ENCODE measurements at places on chromosomes 12 and 14.

DNA sequence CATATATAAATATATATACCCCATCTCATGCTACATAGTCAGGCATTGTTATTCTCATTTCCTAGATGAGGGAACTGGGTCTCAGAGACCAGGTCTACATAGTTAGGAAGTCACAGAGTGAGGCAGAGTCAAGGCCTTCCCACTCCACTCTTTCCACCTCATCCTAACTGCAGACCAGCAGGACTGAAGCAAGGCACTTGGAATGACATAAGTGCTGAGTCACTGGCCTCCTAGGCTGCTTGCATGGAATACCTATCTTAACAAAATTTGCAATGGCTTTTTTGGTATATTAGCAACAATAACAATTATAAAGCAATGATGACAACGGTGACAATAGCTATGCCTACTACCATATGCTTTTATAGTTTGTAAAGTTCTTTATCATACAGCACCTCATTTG lies 5.4 kb upstream of the ANO4 start:
- DNase-seq, result peak; percentile 55

- DNase-seq, result peak; percentile 56
Measured at GRCh38 chr12:5745251-5745888, 199.7 kb downstream of the ANO2 start.

GRCh38 chr14:91780452-91780851 lies 48.6 kb upstream of the CATSPERB start:
- no peak for DNase-seq

GRCh38 chr14:34711169-34711568 lies 3.2 kb downstream of the CFL2 start:
- peak; percentile 76 for DNase-seq

DNA sequence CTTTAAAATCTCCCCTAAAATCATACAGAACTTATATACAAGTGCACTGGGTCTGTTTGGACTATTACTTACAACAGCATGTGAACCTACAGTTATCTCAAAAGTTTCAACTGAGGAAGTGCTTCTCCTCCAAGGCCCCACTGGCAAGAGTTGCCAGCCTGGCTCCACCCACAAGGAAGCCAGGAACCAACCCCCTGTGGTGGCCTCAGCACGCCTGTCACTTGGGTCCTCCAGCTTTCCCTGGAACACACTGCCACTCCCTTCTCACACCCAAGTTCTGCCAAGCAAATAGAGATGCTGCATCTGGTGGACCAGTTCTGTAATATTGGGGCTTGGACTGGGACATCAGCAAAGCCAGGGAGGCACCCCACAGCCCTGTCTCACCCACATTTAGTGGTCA lies 115.4 kb downstream of the GCH1 start:
- no peak for DNase-seq

Measured in bronchial epithelial cell (primary cell).